ENCODE measurements at places on chromosomes 16 and 17.

GRCh38 chr16:74556375-74556922 is 50.5 kb downstream of the GLG1 start:
- DNase-seq: no peak

GRCh38 chr17:28511858-28512461 is 5.8 kb downstream of the FOXN1 start:
- no peak for DNase-seq

- DNase-seq: no peak
Measured at GRCh38 chr17:46128453-46128852, 64.8 kb downstream of the KANSL1 start.

DNA sequence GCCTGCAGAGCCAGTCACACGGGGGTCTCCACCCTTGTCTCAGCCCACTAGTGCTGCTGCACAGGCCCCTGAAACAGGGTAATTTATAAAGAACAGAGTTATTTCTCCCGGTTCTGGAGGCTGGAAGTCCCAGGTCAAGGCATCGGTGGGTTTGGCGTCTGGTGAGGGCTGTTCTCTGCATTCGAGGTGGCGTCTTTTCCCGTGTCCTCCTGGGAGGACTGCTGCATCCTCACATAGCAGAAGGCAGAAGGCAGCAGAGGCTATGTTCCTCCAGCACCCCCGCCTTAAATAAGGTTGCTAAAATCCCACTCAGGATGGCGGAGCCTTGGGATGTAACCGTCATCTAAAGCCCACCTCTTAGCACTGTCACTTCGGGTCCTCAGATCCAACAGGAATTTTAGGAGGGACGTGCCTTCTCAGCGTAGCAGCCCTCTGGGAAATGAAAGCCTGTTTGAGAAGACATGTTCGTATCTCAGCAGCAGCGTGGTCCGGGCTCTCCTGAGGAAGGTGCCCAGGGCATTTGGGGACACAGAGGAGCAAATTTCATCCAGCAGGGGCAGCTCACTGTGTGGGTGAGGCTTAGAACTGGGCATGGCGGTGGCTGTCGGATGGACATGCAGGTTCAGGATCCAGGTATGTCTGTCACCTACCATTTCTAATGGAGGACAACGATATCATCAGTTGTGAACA is 221.6 kb upstream of the CHMP6 start:
- no peak for DNase-seq

DNA sequence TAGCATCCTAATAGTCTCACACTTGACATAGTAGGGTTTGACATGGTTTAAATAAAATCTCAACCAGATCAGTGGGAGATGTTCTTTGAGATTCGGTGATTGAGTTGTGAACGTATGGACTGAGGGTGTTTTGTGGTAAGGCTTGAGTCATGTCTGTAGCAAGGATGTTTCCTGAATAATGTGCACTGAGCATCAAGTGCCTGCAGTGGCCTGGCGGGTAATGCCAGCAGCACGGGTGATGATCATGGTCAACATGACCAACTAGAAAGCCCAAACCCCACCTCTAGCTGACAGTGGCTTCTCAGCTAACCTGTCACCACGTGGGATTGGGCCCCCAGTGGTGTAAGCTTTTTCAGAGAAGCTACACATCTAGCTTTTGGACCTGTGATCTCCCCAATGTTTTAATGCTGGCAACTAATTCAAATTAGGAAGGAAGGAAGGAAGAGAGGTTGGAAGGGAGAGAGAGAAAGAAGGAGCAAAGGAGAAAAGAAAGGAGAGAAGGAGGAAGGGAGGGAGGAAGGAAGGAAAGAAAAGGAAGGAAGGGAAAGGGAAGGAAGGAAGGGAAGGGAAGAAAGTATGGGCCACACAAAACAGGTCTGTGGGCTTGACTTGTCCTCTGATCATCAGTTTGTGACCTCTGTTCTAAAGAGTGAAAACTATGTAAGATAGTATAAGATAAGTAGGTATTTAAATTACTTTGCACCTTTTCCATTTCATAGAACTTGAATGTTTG is 55.4 kb downstream of the WWOX start:
- no peak for DNase-seq

DNA sequence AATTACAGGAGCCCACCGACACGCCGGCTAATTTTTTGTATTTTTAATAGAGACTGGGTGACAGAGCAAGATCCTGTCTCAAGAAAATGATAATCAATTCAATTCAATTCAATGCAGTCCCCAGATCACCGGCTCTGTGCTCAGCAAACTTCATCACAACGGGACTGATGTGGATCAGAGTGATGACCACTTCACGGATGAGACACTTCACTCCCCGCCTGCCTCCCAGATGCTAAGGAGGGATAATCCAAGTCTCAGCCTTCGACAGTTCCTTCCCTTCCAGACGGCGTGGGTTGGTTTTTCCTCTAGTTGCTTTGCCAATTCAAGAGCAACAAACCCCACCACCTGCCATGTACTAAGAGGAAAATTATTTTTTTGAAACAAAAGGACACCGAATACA is 93.8 kb downstream of the ZDHHC7 start:
- no peak for DNase-seq

DNA sequence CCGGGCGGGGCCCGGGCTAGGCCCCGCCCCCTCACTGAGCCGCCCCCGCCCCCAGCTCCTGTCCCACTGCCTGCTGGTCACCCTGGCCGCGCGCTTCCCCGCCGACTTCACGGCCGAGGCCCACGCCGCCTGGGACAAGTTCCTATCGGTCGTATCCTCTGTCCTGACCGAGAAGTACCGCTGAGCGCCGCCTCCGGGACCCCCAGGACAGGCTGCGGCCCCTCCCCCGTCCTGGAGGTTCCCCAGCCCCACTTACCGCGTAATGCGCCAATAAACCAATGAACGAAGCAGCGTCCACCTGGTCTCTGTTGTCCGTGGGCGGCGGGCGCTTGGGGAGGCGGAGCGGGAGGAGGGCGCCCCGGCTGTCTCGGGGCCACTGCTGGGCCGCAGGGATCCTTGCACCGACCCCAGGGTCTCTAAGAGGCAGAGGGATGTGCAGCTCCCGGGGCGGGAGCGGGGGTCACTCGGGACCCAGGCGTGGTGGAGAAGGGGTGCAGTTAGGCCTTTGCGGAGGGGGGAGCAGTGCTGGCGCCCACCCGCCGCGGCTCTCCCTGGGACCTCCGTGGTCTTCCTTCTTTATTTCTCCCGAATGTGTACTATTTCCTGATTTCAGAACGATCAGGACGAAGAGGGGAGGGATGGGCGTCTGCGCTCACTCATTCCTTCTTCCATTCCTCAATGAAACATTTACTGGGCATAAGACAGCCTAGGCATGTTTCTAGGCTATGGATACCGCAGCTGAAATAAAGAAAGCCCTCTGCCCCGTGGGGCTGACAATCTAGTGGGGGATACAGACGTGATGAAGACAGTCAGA is 2.0 kb downstream of the HBZ start:
- peak; percentile 50 for DNase-seq

GRCh38 chr17:76013377-76013932 is 12.8 kb downstream of the CDK3 start:
- peak; percentile 25 for DNase-seq

DNA sequence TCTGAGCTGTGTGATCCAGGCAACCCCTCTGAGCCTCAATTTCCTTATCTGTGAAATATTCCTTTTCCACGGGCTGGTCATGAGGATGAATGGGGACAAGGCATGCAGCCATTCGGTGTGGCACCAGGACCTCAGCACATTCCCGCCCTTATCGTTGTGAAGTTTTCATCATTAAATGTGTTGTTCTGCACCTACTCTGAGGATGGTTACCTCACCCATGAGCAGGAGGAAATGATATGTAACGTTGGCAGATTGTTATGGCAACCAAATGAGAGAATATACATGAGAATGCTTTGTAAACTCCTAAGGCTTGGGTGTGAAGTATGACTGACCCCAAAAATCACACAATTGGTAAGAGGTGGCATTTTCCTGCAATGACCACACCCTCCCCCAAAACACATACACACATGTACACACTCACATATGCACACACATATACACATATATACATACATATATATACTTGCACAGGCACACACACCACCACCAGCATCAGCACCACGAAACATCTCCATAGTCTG is 39.5 kb downstream of the SMARCE1 start:
- no peak for DNase-seq

DNA sequence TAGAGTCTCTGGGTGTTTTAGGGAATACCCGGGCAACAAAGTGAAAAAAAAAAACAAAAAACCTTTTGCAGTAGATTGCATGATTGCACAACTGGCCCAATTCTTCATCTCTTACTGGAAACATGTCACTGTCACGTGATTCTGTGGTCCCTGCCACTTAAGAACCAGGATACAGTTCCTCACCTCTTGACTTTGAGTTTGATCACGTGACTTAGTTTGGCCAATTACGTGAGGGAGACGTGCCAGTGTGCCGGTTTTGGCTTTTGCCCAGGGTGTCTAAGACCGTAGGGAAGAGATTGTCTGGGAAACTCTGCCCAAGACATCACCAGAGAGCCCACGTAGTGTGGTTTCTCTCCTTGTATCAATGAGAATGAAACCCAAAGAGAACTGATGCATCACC is 88.7 kb downstream of the GRIN2A start:
- DNase-seq: no peak

DNA sequence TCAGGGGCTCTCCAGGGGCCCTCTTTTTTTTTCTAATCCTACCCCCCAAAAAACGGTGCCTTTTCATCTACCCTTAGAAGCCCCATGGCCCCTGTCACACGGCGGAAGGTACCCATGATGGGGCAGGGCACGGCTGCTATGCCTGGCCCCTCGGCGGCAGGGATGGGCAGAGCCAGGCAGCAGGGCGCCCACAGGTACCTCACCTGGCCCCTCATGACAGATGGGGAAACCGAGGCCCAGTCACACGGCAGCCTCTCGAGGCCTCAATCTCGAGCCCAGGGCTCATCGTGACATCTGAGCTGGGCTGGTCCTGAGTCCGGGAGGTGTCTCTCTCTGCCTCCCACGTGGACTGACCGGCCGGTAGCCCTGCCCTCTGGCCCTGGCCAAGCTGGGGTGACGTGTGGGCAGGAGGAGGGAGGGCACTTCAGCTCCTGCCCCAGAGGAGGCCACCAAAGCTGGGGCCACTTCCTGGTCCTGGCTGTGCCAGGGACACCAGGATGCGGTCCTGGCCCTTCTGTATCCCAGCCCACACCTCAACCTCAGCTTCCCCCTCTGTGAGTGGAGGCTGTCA is 11.6 kb downstream of the TRAF7 start:
- DNase-seq: no peak

GRCh38 chr16:87266846-87267245 is 50.3 kb downstream of the C16orf95 start:
- DNase-seq: no peak

- peak; percentile 58 for DNase-seq
Measured at GRCh38 chr17:81397314-81398175, 2.3 kb downstream of the BAHCC1 start.

GRCh38 chr16:73385696-73386095 is 337.8 kb upstream of the ZFHX3 start:
- no peak for DNase-seq

- peak; percentile 65 for DNase-seq
Measured at GRCh38 chr16:57536306-57537193, at the start of gene CCDC102A. TSS of gene CCDC102A (minus strand) at chr16:57536571. CDS start at chr16:57529177, 7,394 bp downstream.

DNA sequence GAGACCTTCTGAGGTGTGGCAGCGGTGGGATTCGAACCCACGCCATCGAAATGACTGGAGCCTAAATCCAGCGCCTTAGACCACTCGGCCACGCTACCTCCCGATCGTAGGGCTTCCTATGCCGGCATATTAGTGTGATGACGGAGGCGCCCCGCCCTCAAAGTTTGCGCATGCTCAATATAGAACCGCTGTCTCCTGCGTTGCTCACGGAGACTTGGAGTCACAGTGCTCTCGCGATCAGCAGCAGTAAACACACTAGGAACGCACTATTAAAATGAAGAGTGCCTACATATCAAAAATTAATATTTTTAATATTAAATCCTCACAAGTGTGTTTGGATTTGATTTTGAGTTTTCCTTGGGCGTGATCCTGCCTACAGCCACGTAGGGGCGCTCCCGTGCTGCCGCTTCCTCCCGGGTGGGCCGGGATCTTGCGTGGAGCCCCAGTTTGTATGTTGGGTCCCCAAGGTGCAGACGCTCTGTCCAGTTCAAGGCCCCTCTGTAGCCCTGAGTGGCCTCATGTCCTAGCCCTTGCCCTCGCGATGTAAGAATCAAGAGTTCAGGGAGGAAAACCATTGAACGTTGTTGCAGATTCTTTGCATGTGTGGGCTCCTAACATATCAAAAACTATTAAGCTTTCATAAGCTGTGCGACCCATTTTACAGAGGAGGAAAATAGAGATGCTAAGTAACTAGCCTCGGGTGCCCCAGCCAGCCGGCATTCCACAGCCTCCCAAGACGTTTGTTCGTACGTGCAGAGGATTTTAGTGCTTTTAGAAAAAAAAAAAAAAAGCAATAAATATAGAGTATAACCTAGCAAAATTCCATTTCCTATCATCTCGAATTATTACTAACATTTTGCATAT is 10.2 kb upstream of the EEF2K start:
- peak; percentile 95 for DNase-seq

GRCh38 chr17:67353161-67353560 is 13.2 kb downstream of the PSMD12 start:
- DNase-seq: no peak

DNA sequence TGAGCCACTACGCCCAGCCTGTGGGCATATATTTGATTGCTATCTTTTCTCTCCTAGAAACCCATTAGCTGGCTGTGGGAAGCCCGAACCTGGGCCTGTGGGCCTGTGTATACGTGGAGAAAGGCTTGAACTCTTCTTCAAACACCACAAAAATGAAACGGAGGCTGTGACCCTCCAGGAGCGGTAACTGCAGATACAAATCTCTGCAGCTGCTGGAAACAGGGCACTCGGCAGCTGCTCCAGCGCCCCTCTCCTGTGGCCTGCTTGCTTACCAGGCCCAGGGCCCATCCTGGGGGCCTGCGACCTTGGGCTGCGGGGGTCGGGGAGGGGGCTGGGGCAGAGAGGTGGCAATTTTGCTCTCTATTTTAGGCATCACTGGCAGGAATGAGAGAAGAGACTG is 28.0 kb upstream of the MTSS2 start:
- DNase-seq: no peak

All from left hindlimb (tissue), 1 donor.